ENCODE measurements at places on chromosomes 5 and 9.

GRCh38 chr5:77972469-77973252, 196.5 kb upstream of the TBCA start:
- no peak for DNase-seq

- no peak for DNase-seq
These were observed 9.2 kb downstream of the DCANP1 start for GRCh38 chr5:135437796-135438560.

- no peak for DNase-seq
These were observed 258.4 kb upstream of the DAPK1 start for GRCh38 chr9:87239312-87239711.

DNA sequence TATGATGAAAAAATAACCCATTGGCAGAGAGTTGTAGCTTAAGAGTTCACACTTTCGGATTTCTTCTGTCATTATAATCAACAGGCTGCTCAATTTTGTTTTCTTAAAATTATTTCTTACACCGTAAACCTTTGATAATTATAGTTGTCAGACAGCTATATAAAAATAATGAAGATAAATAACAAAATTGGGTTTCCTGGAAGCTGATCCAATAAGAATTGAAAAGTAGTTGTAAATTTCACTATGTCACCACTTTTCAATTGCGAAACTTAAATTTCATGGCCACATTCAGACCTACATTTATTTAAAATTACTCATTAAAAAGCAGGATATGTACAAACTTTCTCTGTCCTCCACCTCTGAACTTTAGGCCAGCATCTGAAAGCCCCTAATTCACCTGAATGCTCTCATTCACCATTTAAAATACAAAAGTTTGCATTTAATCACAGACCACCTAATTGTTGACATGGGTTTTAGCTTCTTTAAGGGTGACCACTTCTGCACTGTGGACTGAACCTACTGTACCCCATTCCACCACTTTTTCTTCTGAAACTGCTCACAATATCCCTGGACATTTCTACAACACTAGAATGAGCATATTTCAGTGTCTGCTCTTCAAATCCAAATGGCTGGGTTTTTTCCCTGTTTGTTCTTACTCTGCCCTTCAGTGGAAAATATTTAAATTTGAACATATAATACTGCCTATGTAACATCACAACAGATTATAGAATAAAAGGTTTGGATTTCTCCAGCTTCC, 680 bp downstream of the SELENOP start:
- DNase-seq = no peak

GRCh38 chr9:36136894-36137391, 410 bp downstream of the GLIPR2 start:
- no peak for DNase-seq

DNA sequence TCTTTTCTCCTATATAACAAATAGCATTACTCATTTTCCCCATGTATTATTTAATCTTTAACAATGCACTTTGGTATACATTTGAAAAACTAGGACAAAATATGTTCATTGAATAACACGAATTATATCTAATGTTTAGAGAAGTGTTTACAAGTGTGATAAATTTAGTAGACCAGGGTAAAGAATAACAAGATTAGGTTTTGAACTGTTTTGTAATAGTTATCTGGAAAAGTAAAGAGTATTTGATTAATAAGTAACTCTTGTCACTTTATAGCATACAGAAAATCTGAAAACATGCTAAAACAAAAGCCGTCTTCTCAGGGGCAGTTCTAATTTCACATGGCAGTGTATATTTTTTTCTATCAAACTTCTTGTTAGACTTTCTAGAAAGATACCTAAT, 58.5 kb downstream of the PPIC start:
- DNase-seq = no peak

GRCh38 chr9:27565696-27566095, 7.6 kb downstream of the C9orf72 start:
- no peak for DNase-seq

GRCh38 chr5:34849253-34849652, 10.3 kb downstream of the TTC23L start:
- DNase-seq = no peak

- no peak for DNase-seq
These were observed 2.5 kb downstream of the RNF145 start for GRCh38 chr5:159206818-159207217.

- no peak for DNase-seq
These were observed 13.8 kb downstream of the AK8 start for GRCh38 chr9:132864277-132864676.

GRCh38 chr9:121326130-121326838, 43.8 kb downstream of the STOM start:
- DNase-seq = no peak

GRCh38 chr5:65055938-65056337, 287.2 kb downstream of the CWC27 start:
- no peak for DNase-seq

DNA sequence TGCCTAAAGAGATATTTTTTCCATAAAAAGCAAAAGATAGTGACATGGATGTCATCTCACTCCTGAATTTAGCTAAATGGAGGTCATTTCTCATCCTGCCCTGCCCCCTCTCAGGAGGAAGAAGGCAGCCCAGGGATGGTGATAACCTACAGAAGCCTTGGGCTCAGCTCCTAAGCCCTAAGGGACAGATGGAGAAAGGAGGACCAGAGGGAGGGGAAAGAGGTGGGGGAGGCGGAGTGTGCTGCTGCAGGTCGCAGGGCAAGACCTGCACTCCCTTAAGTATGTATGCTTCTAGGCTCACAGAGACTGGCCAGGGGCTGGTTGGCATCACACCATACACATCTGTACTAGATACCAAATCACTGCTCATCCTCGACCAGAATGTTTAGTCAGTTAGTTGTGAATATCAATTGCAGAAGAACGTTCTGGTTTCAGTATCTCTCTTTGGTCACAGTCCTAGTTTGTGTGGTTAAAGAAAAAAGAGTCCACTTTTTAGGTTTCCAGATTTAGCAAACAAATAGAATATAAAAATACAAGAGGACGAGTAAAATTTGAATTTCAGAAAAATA, 18.4 kb upstream of the CDKN2AIPNL start:
- DNase-seq = no peak

- DNase-seq = no peak
These were observed 15.0 kb upstream of the NEURL1B start for GRCh38 chr5:172626031-172626581.

DNA sequence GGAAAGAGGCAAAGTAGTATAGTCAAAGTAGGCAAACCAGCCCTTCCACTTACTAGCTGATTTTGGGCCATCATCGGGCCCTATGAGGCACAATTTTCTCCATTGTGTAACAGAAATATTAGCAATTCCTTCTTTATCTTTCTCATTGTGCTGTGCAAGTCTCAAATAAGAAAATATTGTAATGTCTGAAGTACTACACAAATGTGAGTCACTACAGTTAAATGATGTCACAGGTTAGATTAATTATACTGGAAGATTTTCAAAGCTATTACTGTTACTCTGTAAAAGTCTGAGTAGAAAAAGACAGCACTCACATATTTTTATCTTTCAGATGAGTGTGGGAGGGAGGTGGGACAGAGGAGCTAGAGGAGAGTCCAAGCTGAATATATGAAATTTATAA, 12.4 kb upstream of the TMC1 start:
- no peak for DNase-seq

GRCh38 chr5:120086081-120086480, 378.0 kb upstream of the PRR16 start:
- no peak for DNase-seq

- DNase-seq = no peak
These were observed 1.6 kb downstream of the SLC22A4 start for GRCh38 chr5:132295505-132296411.

- no peak for DNase-seq
These were observed 264.8 kb downstream of the CETN3 start for GRCh38 chr5:90144625-90145327.

GRCh38 chr5:168423971-168424370, 62.3 kb upstream of the RARS1 start:
- DNase-seq = no peak

GRCh38 chr9:114229295-114229694, 74.0 kb downstream of the COL27A1 start:
- no peak for DNase-seq

DNA sequence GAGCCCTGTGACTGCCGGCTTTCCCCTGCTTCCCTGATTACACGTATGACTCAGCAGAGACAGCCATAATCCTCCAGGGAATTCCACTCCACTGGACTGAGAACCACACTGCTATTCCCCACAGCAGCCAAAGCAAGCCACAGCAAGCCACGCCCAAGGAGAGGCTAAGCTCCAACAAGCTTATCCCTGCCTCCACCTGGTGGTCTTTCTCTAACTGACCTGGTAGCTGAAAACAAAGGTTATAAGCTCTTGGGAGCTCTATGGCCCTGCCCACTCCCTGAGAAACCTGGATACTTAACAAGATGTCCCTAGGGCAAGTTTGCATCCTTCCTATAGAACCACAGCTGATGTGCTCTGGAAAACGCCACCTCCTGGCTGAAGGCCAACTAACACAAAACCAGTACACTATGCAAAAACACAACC, 613.7 kb upstream of the CDH18 start:
- DNase-seq = no peak

DNA sequence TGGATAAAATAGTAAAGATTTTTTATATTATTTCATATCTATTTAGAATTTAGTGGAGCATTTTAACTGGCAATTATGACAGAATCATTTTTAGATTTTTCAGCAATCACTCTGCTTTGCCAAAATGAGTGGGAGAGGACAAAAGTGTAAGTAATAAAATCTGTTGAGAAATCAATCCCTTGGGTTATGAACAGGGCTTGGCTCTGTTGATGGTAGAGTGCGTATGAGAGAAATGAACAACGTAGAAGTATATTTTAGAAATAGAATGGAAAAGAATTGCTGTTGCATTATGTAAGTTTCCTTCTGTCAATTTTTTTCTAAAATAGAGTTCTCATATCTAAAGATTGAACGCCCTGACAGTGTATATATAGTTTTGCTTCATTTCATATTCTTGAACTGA, 154.1 kb upstream of the PRDM9 start:
- no peak for DNase-seq

- DNase-seq = no peak
These were observed 584.5 kb downstream of the TLE4 start for GRCh38 chr9:80156262-80156661.

DNA sequence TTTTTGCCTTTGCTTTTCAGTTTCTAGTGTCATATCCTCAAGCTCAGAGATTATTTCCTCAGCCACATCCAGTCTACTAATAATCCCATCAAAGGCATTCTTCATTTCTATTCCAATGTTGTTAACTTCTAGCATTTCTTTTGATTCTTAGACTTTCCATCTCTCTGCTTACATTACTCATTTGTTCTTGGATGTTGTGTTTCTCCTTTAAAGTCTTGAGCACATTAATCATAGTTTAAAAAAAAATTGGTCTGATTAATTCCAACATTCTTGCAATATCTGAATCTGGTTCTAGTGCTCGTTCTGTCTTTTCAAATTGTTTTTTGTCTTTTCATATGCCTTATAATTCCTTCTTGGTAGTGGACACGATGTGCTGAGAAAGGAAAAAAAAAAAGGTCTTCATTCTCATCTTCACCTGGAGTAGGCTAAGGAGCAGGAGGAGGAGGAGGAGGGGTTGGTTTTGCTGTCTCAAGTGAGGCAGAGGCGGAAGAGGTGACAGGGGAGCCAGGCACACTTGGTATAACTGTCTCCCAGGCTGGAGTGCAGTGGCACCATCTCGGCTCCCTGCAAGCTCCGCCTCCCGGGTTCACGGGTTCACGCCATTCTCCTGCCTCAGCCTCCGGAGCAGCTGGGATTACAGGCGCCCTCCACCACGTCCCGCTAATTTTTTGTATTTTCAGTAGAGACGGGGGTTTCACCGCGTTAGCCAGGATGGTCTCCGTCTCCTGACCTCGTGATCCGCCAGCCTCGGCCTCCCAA, 16.3 kb downstream of the PRXL2C start:
- no peak for DNase-seq

DNA sequence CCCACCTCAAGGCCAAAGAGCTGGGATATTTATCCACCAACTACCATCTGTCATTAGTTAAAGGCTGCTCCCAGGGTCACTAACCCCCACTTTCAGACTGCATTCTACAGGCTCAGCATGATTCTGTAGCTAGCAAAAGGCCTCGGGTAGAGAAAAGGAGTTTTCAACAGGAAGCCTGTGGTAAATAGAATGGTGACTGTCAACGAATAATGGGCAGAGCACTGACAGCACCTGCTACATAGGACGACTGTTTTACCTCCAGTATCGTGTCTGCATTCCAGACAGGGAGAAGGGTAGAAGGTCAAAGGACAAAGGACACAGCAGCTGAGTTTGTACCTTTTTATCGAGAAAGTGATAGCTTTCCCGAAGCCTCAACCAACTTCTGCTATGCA, 20.3 kb downstream of the MFAP3 start:
- no peak for DNase-seq

DNA sequence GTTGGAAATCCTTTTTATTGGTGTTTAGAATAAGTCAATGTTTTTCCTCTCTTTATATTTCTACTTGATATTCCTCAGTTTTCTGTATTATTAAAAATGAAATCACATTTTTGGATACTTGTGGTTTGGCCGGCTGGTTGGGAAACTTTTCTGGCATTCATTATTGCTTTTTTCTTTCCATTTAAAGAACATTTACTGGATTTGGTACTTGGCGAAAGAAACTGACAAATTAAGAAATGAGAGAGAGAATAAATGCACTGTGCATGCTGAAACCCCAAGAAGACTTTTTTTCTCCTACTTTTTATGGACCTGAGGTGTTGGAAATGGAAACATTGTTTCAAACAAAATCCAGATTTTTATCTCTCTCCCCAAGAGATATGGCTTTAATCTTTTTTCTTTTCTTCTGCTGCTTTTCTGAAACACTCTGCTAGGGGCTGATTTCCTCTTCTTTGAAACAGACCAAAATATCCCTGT, 128.4 kb downstream of the SNX18 start:
- DNase-seq = no peak

DNA sequence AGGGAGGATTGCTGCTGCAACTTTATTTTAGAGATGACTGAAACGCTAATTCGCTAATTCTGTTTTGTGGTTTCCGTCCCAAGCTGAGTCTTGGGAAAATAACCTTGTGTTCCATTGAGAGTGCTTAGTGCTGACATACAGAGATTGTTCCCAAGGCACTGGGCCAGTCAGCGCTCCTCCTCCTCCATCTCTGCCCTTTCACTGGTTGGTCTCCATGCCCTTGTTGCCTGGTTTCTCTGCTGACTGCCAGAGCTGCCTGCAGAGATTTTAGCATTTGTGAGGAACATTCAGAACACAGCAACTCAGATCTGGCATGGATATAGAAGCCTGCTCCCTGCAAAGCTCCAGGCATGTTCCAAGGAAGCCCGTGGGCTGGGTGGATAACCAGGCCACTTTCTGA, 126.0 kb upstream of the IRX2 start:
- DNase-seq = no peak

Data from stimulated activated CD8-positive, alpha-beta memory T cell treated with anti-CD3 and anti-CD28 coated beads, Interleukin-15, amount 100 ng/mL, for 48 hours (primary cell).